Activated T-helper 1 cell treated with anti-CD3 and anti-CD28 coated beads, Interleukin-2, amount 50 U/mL, for 16 hours (primary cell): ENCODE measurements at places on chromosomes 3 and 15.

DNA sequence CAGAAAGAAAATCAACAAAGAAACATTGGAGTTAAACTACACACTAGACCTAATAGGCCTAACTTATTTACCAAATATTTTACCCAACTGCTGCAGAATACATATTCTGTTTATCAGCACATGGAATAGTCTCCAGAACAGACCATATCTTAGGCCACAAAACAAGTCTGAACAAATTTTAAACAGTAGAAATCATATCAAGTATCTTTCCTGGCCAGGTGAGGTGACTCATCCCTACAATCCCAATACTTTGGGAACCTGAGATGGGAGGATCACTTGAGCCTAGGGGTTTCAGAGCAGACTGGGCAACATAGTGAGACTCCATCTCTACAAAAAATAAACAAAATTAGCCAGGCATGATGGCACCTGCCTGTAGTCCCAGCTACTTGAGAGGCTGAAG, 18.1 kb upstream of the KPNA4 start:
- DNase-seq: no peak

- no peak for DNase-seq
Observed at GRCh38 chr3:194285024-194285849, 65.9 kb downstream of the CPN2 start.

- no peak for DNase-seq
Observed at GRCh38 chr3:30401971-30402370, 204.4 kb upstream of the TGFBR2 start.

- no peak for DNase-seq
Observed at GRCh38 chr3:42803414-42804105, 730 bp downstream of the HIGD1A start.

- no peak for DNase-seq
Observed at GRCh38 chr3:169528289-169528688, 135.2 kb downstream of the MECOM start.

- no peak for DNase-seq
Observed at GRCh38 chr3:184186902-184187207, 856 bp downstream of the ABCF3 start.

DNA sequence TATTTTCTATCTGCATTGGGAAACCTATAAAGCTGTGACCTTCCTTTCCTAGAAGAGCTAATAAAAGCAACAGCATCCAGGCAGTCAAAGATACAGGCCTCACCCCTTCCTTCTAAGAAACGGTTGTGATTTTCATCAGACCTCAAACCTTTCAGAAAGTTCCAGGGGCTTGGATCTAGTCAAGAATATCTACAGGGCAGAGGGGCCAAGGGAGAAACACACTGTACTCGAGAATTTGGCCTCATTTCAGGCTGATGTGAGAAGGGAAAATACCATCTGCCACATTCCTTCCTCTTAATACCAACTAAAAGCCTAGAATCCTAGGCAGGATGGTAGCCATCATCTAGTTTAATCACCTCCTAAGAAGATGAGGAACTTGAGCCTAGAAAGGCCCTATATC, 24.5 kb upstream of the BCL6 start:
- no peak for DNase-seq

DNA sequence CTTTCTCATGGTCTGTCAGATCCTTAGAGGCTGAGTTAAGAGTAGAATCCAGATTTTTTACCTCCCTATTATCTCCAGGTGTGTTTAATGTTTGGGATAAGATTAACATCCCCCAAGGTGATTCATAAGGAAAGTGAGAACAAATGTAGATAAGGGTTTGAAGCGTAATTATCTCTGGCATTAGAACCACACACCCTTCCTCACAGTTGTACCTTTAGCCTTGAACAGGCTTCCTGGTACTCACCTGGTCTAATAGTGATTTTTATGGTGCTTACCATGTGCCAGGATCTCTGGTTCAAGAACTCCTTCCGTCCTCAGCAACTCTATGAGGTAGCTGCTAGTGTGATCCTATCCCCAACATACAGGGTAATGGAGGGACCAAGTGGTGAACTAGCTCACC, 27.7 kb downstream of the SEMA6D start:
- no peak for DNase-seq

GRCh38 chr3:88150371-88150770, 612 bp downstream of the C3orf38 start:
- DNase-seq: no peak

DNA sequence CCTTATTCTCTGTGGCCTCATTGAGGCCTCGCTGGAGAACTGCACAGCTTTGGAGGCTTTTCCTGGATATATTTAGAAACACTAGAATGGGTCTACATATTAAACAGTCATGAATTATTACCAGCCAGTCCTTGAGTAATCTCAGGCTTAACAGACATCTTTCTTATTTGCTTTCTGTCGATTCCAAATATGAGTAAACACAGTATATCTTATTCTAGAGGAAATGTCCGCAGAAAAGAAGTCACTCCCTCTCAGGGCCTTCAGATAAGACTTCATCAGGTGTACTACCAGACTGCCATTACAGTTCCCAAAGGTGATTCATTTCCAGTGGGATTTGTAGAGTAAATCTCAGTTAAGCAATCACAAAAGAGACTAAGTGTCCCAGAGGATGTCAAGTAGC, 310.7 kb downstream of the RBMS3 start:
- no peak for DNase-seq

DNA sequence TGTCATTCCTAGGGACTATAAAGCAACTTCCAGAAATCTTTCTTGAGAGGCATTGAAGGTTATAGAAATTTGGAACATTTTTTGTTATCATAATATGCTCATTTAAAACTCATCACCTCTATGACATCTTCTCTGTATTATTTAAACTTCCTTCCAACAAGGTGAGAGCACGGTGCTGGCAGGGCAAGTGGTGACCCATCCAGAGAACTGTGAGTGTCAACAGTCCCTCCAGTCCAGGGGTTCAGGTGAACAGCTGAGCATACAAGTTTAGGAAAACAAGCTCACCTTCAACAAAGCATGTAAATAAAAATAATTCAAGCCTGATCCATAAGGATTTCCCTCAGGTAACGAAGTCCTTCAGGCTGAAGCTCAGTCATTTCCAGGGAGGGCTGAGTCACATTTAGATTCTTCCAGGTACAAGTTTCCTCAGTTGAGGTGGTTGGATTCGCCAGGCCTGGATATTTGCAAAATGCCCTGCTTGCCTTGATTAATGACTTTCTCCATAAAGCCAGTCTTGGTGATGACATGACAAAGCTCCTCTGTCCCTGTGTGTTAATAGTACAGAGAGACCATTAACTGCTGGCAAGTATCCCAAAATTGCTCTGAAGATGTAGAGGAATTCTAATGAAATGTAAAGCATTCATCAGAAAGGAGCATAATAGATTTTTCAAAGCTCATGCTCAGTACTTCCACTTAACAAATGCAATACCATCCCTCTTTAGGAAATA, 263.6 kb upstream of the GADL1 start:
- no peak for DNase-seq

- DNase-seq: no peak
Observed at GRCh38 chr3:68972358-68972979, 40.1 kb upstream of the TAFA4 start.

DNA sequence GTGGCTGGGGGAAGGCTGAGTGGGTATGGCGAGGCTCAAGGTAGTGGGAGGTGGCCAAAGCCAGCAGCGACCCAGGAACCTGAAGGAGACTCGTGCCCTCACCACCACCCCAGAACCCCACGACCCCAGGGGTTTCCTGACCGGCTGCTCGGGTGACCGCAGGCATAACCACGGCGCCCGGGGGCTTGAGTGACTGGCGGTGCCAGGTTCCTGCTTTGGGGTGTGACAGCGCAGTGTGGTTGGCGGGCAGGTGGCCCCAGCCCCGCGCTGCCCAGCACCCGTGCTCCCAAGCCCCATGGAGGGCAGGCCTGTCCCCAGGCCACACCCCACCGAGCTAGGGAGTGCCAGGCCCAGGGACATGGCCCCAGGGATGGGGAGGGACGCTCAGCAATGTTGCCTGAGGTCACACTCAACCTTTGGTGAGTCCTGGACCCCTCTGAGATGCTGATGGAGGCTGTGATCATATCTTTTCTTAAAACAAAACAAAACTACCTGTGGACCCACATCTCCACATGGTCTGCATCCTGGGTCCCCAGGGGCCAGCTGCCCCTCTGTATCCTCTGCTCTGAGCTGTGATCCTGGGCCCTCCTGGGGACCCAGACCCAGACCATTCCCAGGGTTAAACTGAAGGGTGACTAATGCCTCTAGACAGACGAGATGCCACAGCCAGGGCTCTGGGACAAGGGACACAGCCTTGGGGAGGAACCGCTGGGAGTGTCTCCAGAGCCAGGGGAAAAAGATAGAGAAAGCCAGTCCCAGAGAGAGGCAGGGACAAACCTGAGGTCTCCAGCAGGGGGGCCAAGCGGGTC, 13.0 kb downstream of the DNAJB8 start:
- DNase-seq: no peak

- DNase-seq: no peak
Observed at GRCh38 chr15:44207643-44208042, 12.6 kb upstream of the FRMD5 start.

DNA sequence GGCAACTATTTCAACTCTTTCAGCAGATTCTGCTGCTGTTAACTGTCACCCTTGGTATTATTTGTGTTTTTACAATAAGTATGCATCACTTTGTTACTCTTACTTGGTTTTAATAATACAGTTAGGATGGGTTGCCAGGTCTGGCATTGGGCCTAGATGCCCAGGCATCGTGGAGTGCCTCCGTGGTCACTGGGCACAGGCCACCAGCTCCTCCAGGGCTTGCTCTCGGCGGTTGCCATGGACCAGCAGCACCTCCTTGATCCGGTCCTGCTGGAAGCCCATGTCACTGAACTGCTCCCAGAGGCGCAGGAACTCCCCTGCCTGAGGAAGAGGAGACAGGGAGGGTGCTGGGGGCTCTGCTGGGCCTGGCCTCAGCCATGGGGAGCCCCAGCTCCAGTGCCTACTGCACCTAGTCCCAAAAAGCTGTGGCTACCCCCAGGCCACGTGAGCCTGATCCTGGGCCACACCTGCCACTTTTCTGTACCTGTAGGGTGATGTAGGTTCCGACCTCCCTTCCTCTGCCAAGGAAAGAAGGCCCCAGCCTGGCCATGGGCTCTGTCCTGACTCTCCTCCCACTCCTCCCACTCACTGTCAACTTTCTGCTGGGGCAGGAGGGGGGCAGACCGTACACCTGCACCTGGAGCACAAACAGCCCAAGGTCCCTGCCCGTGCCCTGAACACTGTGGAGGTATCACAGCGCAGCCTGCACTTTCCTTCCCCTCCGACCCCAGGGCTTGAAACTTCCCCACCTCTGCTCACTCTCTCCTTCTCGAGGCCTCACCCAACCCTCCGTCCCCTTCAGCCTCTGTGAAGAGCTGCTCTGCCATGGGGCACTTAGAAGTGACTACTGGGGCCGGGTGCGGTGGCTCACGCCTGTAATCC, 16.6 kb downstream of the KBTBD13 start:
- no peak for DNase-seq

DNA sequence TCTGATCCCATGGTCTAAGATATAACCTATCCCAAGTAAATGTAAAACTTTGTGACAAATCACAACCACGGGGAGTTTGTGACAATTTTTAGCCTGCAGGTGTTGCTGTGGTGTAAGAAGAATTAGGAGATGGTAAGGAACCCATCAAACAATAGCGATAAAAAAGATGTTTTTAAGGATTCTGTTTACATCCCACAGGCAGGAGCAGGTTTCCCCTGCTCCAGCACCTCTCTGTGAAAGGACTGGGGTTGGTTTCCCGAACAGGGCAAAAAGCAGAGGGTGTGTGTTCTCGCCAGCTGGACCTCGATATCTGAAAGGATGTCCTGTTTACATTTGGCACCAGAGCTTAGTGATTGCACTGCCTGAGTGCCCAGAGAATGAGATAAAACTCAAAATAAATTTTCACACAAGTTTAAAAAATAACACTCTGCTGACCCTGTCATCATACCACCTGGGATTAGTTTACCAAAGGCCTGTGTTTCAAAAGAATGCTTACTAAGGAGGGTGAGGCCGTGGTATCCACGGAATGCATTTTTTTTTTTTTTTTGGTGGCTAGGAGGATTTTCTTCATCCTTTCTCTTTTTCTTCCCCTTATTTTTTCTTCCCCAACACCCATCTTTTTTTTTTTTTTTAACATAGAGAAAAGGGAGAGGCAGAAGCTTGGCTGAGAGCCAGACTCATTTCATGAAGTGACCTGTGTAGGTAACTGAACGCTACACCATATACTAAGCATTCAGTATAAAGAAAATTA, 151.8 kb upstream of the DPH6 start:
- DNase-seq: no peak

GRCh38 chr15:100310513-100311153, 31.1 kb downstream of the ADAMTS17 start:
- DNase-seq: no peak

DNA sequence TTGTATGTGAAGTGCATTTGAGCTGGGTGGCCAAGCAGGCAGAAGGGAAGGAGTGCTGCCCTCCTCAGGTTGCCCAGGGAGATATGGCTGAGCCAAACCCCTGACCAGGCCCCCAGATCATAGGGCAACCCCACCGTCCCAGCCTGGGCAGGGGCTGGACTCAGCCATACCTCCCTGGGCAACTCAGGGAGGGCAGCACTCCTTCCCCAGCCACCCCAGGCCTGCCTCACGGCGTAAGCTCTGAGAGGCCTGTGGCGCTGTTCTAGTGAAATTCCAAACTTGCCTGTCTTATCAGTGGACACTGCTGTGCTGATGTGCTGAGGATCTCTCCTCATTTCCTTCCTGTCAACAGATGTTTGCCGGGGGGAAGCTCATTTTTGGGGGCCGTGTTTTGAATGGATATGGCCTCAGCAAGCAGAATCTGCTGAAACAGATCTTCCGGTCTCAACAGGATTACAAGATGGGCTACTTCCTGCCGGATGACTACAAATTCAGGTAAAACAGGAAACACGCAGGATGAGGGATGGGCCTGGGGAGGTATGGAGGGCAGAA, 57.6 kb upstream of the FGD5 start:
- no peak for DNase-seq

DNA sequence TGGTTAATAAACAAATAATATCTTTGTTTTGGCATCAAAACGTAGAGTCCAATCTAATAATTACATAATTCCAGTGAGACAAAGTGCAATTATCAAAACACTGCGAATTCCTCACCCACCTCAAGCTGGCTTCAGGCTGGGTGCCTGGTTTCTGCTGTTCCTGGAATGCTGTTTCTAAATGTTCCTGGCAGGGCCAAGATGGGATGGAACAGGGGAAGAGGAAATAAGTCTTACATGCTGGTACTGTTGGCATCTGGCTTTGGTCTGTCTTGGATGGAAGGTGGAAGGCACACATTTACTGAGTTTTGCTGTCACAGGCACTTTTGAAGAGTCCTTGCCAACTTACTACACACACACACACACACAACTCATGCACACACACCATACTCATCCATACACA, 101.9 kb upstream of the SLCO3A1 start:
- DNase-seq: no peak

- DNase-seq: no peak
Observed at GRCh38 chr15:93603550-93603949, 514.5 kb upstream of the RGMA start.
